HT-29 (cell line): ENCODE measurements at places on chromosomes 5 and 9. TPM values are rescaled to one million over a fixed set of nuclear protein-coding genes. Genes with fewer than 3 reads are reported as not detected.

DNA sequence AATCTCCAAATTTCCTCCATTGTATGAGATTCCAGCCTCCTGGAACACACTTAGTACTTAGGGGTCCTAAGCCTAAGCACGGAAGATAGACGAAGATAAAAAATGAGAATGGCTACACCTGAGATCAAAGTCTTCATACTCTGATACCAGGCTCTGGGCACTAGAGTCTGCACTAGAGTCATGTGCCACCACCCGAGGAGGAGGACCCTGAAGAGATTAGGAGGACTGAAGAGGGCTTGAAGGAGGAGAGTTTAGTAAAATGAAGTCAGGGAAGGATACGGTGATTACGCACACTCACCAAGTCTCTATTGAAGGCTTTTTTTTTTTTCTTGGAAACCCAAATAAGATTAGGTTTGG lies 573 bp upstream of the SPATA24 start:
- DNase-seq, result no peak

DNA sequence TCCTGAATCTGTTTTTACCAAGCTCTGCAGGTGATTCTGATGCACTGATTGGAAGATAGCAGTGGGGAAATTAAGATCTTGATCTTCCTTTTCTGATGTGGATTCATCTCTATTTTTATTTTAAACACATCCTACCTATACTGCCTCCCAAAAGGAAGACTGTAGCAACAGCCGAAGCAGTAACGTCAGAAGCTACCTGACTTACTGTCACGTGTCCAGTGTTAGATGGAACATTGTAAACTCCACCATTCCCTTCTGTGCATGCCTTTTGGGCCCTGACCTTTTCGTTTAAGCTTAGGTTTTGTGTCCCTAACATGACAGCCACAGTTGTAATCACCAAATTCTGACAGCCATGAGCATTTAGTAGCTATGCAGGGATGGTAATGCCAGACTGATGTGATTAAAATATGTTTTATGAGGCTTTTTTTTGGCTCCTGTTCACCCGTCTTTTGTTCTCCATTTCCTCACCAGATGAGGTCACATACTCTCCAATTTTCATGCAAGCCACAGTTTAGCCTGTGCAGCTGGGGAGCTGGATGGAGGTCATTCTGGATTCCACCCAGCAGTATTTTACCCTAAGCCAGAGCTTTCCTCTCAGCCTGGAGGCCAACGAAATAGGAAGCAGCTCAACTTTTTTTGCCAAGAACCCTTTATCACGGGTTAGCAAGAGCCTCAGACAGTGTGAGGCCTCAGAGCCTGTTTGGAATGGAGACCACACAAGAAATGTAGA lies 15.6 kb upstream of the FOXD1 start:
- DNase-seq, result no peak

DNA sequence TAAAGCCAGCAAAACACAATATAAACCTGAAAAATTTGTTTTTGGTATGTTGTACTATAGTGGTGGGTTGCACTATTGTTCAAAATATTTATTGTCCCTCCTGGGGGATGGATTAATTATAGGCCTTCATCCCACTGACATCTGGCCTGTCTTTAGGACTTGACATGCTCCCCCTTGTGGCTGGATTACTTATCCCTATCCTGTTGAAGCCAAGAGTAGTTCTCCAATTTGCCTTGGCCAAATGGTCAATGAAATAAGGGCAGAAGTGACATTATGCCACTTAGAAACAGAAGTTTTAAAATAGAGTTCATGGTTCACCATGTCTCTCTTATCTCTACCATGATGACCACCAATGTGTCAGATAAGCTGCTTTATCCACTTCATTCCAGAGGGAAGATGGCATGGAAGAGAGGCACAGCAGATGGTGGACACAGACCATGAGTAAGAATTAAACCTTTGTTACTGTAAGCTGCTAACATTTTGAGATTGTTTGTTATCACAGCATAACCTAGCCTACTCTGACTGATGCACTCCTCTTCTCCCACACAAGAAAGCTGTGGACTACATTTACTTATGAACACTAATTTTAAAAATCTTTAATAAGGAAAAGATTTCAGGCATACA lies 29.2 kb upstream of the ARHGEF28 start:
- peak; percentile 87 for DNase-seq

The N4BP3 gene
- total RNA-seq, result 0.39 and 0.81 TPM in 2 replicates

The TEX48 gene
- not detected in 2 replicates for total RNA-seq

GRCh38 chr5:72314571-72315172 lies 5.4 kb downstream of the MRPS27 start:
- DNase-seq, result peak; percentile 57

The C9orf153 gene
- 0.56 TPM in 1 of 2 replicates, not detected in the other for total RNA-seq

The PCDHB2 gene
- 0.13 TPM in 1 of 2 replicates, not detected in the other for total RNA-seq

- DNase-seq, result no peak
Observed at GRCh38 chr5:54832858-54833257, 152.5 kb downstream of the ESM1 start.

DNA sequence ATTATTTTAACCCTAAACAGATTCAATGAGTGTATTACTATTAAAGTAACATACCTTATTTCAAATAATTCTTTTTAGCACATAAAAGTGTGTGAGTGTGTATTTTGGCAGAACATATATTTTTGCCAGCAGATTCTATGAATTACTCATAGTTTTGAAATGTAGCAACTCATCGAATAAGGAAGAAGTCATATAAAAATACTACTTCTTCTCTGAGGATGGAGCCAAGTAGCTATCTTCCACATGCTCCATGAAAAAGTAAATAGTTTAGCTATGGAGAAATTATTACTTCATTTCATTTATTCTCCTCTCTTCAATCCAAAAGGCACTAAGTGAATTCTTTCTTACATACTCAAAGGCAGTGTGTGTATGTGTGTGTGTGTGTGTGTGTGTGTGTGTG lies 1090.4 kb upstream of the CDH6 start:
- no peak for DNase-seq

- DNase-seq, result no peak
Observed at GRCh38 chr5:19886123-19886917, 101.7 kb downstream of the CDH18 start.

The MARCOL gene
- not detected in 2 replicates for total RNA-seq

DNA sequence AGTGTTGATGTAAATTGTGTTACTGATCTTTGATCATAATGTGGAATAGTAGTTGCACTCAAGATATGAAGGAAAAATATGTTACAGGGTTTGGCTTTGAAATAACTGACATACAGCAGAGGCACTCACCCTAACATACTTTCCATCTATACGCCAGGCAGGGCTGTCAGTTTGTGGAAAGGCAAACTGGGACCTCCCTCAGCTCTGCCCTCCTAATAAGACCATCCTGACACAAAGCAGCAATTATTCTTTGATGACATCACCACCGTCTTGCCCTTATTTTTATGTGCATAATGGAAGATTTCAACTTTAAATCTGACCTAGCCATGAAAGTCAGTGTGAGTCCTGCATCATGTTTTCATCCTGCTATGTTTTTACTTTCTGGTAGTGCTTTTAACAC lies 42.9 kb downstream of the ITGA1 start:
- DNase-seq, result no peak

The IFNA10 gene
- total RNA-seq, result not detected in 2 replicates

The TXNDC8 gene
- total RNA-seq, result not detected in 2 replicates

- no peak for DNase-seq
Observed at GRCh38 chr9:17824616-17825264, 245.9 kb downstream of the SH3GL2 start.

DNA sequence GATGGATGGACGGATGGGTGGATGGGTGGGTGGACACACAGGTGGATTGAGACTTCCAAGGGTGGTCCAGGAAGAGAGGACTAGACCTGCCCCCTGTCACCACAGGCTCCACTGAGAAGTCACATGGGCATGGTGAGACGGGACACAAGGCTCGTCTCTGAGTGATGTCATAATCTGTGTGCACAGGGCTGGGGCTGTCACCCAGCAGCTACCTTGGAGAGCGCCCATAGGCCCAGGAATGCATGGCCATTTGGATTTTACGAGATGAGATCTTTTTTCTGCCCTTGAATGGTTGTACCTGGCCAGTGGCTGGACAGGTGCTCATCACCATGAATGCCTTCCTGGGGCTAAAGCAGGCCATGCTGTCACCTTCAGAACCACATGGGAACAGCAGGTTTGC lies 3.1 kb downstream of the OLFM1 start:
- no peak for DNase-seq

The IL13 gene
- total RNA-seq, result not detected in 2 replicates

- DNase-seq, result no peak
Observed at GRCh38 chr5:137190031-137190430, 309.1 kb downstream of the SPOCK1 start.

The NEURL1B gene
- 0.26 and 0.79 TPM in 2 replicates for total RNA-seq

- no peak for DNase-seq
Observed at GRCh38 chr9:136541709-136542108, 4.1 kb downstream of the NOTCH1 start.

The ZFAND5 gene
- total RNA-seq, result 204 and 236 TPM in 2 replicates

The MARVELD2 gene
- total RNA-seq, result 21.8 and 26.7 TPM in 2 replicates

DNA sequence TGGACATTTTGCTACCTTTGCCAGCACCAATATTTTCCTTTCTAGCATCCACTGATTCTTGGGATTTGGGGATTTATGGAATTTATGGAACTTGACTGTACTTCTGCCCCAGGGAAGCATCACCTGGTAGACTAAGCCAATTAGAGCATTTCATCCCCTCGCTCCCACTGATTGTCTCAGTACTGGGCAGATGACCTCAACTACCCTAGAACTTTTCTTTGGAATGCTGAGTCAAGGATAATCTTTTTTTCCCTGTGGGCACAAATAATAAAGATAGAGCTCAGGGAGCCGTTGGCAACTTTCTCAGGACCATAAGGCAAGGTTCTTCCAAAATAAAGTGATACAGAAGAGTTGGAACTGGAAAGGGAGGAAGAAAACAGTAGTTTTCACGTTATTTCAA lies 438.4 kb downstream of the PLK2 start:
- DNase-seq, result no peak

DNA sequence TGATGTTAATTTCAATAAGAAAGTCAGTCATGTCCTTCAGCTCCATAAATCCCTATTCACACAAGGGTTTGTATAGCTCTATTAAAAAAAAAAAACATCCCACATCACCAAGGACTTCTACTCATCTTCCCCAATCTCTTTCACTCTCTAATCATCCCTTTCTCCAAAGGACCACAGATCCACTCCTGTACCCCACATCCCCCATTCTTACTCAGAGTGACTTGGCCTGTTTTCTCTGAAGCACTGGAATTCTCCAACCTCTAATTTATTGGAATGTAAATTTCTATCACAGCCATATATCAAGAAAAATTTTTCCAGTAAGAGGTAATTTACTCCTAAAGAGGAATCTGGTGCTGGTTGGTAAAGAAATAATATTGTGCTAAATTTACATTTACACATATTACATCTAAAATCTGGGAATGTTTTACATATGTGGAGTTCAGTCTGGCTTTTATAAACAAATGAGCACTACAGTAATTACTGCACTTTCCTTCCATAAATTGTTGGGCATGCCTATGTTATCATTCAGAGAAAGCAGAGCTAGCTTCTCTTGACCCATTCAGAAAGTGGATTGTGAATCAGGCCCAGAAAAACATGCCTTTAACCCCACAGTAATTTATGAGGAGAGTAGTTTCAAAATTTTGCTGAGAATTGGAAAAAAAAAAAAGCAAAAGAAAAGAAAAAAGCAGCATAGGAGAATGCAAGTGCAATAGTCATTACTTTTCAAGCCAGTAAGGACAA lies 399.5 kb upstream of the TNC start:
- no peak for DNase-seq

- DNase-seq, result no peak
Observed at GRCh38 chr5:88556406-88556805, 287.8 kb upstream of the TMEM161B start.

- no peak for DNase-seq
Observed at GRCh38 chr5:147406636-147407035, 103.2 kb downstream of the DPYSL3 start.

The PCDHB15 gene
- 0.05 and 0.20 TPM in 2 replicates for total RNA-seq

DNA sequence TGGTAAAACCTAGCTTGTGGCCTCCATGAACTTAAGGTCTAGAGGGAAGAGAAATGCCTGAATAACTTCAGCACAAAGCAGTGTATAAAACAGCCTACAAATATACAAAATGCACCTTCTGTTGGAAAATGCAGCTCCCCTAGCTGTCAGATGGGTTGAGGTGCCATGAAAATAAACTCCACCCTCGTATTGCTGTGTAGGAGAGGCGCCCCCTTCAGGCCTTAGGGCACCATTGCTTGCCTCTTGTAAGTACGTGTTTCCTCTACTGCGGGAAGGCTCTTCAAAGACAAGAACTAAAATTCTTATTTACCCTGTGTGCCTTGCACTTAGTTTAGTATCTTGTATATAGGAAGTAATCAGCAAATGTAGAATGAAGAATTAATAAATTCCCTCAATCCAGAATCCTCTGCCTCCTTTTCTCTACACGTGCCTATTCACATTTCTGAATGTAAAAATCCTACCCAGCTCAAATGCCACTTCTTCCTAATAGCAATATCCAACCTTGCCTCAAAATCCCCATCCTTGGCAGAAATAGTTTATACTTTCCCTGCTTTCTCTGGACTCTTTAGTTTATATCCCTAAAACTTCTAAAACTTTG lies 393.7 kb upstream of the PDE4D start:
- DNase-seq, result peak; percentile 85

DNA sequence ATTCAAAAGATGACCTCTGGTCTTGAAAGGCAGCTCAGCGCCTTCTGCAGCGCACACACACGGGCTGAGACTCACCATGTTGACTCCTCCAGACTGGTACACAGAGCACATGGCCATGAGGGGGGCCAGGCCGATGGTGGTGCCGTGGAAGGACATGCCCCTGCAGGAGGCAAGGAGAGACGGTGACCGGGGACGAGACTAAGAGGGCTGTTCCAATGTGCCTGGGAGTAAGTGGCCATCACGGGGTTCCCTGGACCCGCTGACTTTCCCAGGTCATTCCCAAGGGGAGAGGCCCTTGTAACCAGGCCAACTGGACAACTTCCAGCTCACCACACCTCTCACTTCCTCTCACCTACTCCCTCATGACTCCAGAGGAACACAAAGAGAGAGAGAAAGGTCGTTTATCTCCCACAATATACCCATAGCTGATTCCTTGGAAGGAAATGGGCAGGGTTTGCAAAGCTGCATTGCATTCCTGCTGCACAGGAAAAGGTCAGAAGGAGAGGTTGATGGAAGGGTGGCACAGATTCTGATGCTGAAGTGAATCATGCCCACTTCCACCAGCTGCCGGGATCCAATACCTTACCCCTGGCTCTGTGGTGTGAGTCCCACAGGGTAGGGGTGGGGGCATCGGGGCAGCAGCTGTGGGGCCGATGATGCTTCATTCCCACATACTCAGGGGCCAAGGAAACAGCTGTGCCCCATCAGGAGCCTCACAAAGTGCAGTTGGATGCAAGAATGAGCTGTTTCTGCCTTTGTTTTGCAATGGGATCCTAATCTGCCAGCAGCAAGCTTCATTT lies 47.2 kb downstream of the NIPAL4 start:
- peak; percentile 15 for DNase-seq
